ENCODE measurements at places on chromosomes 5 and 9.

DNA sequence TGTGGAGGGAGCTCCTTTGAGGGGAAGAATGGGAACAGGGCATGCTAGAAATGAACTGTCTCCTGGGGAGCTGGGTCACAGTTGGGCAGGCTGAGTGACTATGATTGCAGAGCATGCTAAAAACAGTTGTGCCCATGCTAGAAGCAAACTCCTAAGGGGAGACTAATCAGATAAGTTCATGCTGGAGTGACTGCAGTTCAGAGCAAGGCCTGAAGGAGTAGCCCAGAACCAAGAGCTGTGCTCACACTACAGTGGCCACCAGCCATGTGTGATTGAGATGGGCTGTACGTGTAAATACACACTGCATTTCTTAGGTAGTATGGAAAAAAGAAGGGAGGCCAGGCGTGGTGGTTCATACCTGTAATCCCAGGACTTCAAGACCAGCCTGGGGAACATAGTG is 10.3 kb upstream of the AK1 start:
- no peak for DNase-seq

- no peak for DNase-seq
Observed at GRCh38 chr5:759781-760362, 24.7 kb downstream of the ZDHHC11B start.

DNA sequence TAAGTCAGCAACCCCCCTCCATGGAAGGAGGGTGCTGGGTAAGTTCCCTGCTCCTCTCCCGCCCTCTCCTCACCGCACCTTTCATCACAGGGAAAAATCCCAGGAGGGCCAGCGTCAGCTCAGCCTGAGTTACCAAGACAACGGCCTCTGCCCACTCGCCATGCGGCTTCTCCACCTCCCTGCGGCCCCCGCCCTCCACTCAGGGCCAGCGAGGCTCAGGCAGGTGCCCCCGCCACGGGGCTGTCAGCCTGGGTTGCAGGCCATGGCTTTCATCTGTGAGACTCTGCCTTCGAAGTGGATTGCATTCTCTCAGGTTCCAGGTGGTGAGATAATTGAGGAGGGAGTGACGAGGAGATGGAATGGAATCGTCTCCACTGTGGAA is 27.2 kb upstream of the LAMC3 start:
- no peak for DNase-seq

GRCh38 chr9:100573655-100574260 is 4.1 kb upstream of the CAVIN4 start:
- no peak for DNase-seq

DNA sequence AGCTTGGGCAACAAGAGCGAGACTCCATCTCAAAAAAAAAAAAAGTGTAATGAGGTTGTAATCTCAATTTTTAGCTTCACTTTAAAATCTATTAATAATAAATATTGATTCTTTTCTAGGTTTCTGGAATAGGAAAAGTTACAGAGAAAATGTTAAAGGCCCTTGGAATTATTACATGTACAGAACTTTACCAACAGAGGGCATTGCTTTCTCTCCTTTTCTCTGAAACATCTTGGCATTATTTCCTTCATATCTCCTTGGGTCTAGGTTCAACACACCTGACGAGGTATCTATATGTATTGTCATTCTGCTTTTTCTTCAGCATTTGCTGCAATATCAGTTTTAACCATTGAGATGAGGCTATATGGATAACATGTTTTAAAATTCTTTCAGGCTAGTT is 26.6 kb upstream of the ANKDD1B start:
- DNase-seq, result no peak

- no peak for DNase-seq
Observed at GRCh38 chr5:94066437-94067207, 325.2 kb upstream of the POU5F2 start.

Data from NCI-H2081 treated with DMSO at 0.1 percent for 48 hours (cell line).